Stimulated activated CD4-positive, alpha-beta T cell treated with anti-CD3 and anti-CD28 coated beads, Interleukin-15, amount 100 ng/mL, for 1 hour (primary cell): ENCODE measurements at places on chromosomes 12 and 14.

GRCh38 chr12:49832836-49833421, 4.7 kb upstream of the NCKAP5L start:
- no peak for DNase-seq

DNA sequence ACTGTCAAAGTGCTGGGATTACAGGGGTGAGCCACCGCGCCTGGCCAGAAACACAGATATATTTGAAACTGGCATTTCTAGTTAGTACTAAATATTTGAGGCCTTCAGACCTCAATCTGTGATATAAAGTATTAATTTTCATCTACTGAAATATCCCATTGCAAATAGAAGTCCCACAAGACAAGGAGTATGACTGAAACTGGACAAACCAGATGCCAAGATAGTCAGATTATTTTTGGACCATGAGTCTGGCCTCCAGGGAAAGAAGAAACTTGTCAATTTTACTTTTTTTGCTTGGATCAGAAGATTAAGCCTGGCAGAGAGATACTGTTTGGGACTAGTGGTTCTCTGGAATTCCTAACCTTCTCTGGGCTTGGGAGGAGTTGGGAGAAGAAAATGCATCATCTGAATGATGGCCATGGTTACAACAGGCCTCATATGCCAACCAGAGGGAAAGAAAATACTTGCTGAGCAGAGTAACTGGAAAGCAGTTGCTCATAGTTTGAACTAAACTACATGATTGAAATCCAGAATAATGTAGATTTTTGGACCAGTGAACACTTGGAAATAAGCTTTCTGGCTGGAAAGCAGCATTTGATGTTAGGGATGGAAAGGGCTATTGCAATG, 2.9 kb upstream of the SMOC1 start:
- no peak for DNase-seq

DNA sequence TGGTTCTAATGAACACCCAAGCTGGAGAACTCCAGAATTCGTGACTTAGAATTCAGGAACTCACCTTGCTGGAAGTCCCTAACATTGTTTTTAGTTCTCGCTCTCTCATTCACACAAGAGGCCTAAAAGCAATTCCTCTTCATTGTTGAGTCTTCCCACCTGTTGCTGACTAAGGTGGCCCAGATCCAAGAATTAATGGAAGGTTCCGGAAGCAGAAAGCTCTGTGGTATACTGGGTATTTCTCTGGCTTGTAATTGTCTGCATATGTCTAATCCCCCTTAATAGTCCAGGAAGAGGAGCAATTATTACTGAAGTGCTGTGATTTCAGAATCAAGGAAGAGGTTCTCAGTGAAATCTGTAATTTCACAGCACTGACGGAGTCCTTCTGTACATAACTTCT, 31.4 kb downstream of the TMEM233 start:
- DNase-seq: no peak

GRCh38 chr12:27711317-27711682, 668 bp downstream of the MRPS35 start:
- no peak for DNase-seq

- no peak for DNase-seq
Observed at GRCh38 chr12:31897781-31898503, 61.3 kb upstream of the RESF1 start.

GRCh38 chr12:26845057-26845666, 12.2 kb upstream of the ITPR2 start:
- DNase-seq: no peak

DNA sequence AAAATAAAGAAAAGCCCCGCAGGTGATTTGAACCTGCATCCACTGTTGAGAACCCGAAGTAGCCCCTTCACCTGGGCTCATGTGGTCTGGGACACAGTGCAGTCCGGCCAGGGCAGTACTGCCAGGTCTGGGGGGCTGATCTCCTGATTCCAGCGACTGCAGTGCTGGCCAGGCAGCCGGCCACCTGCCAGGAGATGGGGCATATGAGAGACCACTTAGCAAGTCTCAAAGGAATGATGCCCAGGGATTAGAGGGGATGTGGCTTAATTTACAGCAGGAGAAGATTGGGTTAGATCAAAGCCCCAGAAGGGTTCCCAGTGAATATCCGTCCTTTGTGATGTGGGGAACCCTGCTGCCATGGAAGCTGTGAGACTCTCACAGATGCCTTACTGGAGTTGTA, 113.3 kb downstream of the PRMT8 start:
- DNase-seq: no peak

GRCh38 chr12:29543036-29543435, 45.5 kb upstream of the OVCH1 start:
- no peak for DNase-seq

DNA sequence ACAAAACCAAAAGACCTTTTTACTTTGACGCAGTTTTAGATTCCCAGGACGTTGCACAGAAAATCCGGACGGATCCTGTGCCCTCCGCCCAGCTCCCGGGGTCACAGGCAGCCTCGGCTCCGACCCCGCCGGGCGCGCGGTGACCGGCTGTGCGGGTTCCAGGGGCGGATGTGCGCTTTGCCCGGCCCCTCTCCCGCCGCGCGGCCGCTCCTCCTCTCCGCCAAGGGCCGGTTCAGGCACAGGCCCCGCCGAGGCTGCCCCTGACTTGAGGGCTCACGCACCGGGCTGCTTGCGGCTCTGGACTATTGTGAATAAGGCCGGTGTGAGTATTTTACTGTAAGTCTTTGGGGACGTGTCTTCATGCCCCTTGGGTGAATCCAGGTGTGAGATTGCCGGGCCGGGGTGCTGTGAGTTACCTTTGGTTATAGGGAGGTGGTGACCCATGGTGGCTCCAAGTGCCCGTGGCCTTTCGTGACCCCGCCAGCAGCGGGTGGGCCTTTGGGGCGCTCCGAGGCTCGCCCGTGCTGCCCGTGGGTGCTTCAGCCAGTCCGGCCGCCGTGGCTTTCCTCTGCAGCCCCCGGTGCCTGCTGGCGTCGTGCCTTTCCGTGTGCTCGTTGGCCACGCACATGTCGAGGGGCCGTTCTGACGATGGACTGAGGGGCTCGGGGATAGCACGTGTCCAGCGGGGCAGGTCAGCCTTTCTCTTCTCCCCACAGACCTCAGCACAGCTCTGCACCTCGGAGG, 45.9 kb downstream of the NOC4L start:
- no peak for DNase-seq

- DNase-seq: no peak
Observed at GRCh38 chr14:103581954-103582703, 19.4 kb downstream of the COA8 start.

GRCh38 chr14:33393895-33394368, 455.3 kb downstream of the NPAS3 start:
- DNase-seq: no peak

- DNase-seq: no peak
Observed at GRCh38 chr14:100547633-100548294, 39.5 kb downstream of the BEGAIN start.

DNA sequence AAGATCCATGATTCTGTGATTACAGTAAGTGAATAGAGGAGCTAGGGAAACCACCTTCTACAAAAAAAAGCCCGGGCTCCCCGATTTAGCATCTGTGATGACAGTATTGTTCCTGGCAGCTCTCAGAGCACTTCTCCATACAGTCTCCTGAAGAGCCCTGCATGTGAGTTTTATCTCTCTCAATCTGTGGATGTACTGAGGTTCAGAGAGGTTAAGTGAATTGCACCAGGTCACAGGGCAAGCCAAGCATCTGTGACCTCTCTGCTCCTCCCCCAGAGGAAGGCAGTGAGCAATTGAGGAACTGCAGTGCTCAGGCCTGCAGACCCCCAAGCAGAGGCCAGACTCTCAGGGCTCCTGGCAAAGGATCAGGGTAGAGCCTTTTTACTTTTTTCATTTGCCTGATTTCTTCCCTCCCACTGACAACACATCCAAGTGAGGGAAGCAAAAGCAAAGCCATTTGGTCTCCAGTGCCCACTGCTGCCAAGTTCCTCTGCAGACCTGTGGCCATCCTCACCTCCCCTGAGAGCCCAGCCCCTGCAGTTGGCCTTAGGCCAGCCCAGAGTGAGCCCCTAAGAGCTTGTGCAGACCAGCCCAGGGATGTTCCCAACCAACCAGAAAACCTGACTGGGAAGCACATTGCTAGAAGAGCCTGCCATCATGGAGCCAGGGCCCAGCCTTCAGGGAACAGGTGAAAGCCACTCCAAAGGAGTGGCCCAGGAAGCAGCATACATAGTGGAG, 47.6 kb upstream of the PNMA1 start:
- DNase-seq: no peak

GRCh38 chr12:52848661-52849255, at the start of gene KRT78:
Gene KRT78, minus strand, starts transcription at chr12:52848994. Its CDS starts 64 bp downstream, at chr12:52848930.
- no peak for DNase-seq

DNA sequence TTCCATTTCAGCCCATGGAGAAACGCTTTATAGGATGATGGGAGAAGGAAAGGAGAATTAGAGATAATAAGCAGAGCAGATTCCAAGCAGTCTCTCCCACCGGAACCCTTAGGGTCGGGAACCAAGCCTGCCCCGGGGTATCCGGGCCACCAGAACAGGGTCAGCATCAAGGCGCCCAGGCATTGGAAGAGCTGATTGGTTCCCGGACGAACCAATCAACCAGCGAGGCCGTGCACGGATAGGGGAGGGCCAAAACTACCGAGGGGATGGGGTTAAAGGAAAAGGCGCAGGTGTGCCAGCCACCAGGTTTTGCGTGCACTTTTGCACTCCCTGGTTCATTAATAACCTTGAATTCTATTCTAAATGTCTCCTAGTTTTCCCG, 1.7 kb downstream of the PPM1H start:
- DNase-seq: no peak

DNA sequence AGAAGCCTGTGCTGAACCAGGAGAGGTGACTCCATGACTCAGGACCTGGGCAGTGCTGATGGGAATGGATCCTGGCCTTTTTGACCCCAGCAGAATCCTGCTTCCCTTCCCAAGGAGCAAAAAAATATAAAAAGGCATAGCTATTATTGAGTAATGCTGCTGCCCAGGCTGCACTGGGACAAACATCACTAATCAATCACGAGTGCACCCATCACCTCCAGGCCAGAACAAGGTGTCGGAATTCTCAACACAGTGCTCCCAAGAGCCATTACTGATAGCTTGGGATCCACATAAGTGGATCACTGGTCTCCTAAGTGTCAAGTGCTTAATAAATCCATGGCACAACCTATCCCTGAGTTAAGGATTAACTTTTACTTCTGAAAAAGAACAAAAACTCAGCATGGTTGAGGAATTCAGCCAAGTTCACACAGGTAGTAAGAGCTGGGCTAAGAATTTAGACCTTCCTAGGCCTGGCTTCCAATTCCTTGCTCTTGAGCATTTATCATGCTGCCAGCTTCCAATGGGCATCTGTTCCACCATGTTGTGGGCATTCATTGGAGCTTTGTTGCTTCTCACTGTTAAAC, 31.9 kb downstream of the IRF2BPL start:
- DNase-seq: no peak

- no peak for DNase-seq
Observed at GRCh38 chr12:2958432-2959191, 585 bp upstream of the TEAD4 start.

- DNase-seq: no peak
Observed at GRCh38 chr12:7884689-7885088, 12.0 kb upstream of the SLC2A14 start.

- no peak for DNase-seq
Observed at GRCh38 chr12:26658991-26659390, 174.0 kb downstream of the ITPR2 start.

DNA sequence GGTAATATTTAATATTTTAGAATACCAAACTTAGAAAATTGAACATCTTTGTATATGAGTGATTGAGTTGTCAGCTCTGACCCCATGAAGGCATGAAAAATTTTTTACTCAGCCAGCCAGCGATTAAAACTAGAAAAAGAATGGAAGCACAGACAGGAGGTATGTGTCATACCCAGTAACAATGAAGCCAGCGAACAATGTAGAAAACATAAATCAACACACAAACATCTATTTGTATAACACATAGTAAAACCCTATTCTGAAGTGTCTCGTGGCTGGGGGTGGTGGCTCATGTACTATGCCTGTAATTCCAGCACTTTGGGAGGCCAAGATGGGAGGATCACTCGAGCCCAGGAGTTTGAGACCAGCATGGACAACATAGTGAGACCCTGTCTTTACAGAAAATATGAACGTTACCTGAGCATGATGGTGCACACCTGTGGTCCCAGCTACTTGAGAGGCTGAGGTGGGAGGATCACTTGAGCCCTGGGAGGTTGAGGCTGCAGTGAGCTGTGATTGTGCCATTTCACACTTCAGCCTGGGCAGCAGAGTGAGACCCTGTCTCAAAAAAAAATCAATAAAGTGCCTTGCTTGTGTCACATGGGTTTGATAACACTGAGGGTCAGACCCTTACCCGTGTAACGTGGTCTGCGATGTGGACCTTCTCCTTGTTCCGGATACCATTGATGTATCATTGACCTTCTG, 5.9 kb downstream of the TCTN2 start:
- DNase-seq: no peak

DNA sequence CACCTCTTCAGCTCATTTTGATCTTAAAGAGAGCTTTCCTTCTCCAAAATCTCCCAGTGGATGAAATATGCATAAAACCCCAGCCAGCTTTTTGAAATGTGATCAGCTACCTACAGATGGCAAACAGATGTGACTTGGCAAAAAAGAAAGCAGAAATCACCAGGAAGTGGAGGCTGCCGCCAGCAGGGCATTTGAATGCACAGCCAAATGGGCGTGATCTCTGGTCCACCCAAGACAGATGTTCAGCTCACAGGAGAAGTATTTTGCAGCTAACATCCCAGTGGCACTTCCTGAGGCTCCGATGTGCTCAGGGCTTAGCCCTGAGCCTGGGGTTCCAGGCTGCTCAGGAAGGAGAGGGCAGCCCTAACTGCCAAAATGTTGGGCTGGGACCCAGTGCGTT, 78.3 kb downstream of the LGMN start:
- DNase-seq: no peak

DNA sequence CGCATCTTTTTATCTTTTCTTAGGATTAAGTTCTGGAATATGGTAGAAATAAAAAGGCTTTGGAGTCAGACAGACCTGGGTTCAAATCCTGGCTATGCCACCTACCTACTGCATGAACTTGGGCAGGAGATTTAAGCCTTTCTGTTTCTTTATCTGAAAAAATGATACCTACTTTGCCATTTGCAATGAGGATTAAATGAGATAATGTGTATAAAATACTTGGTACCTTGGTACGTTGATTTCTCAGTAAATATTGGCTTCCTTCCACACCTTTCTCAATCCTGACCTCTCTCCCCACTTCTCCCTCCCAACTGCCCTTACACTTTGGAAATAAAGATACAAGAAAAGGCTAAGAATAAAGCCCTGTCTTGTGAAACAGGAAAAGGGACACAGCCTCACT, 172.6 kb downstream of the PAX9 start:
- no peak for DNase-seq

GRCh38 chr12:9843407-9843806, 16.1 kb downstream of the KLRF1 start:
- no peak for DNase-seq

DNA sequence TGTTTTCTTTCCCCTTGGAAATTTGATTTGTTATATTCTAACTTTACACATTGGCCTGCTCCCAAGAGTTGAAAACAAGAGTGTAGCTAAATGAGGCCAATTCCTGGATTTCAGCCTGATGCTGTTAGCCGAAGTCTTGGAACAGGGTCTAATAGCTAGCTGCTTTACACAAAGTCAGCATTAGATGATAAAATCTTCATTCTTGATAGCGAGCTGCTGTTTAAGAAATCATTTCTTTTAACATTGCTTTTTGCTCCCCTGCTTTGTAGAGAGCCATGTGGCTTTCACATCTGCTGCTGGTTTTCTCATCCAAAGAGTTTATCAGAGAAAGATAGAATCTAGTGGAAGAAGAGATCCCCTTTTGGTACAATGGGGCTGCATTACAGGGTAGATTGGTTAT, 22.3 kb downstream of the FBXW8 start:
- DNase-seq: no peak
